ENCODE measurements at places on chromosomes 7 and 10. TPM values are rescaled to one million over a fixed set of nuclear protein-coding genes. Genes with fewer than 3 reads are reported as not detected.

DNA sequence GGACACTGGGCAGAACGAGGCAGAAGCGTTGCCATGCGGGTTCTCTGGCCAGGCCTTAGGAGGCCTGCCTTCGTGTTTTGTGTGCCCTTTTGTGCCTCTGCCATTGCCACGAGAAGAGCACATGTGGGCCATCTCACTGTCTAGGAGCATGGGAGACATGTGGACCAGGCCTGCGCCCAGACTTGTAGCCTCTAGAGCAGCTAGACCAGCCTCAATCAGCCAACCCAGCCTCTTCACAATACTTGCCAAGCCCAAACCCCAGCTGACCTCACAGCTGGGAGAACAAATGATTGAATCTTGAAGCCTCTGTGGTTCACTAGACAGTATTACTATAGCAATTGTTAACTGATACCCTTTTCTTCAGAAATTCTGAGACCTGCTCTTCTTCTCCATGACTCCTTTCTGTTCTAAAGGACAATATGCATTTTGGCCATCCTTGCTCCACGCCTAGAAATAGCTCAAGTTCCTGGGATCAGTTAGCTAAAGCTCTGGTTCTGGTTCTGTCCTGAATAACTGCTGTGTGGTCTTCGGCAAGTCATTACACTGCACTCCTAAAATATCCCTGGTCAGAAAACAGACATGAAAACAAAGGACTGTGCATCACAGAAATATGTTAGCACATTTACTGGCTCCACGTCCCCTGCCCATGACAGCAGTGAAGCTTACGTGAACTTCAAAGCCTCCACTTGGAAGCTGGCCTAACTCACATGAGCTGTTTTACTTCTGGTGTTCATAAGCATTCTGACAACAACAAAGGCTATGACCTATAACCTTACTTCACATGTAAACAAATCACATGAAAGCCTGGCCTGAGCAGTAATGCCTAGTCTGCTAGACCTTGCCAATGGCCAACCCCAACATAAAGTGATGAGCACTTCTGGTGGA is 72.3 kb upstream of the MKRN1 start:
- DNase-seq, result no peak

- no peak for DNase-seq
Observed at GRCh38 chr10:73941300-73941699, 30.4 kb downstream of the PLAU start.

DNA sequence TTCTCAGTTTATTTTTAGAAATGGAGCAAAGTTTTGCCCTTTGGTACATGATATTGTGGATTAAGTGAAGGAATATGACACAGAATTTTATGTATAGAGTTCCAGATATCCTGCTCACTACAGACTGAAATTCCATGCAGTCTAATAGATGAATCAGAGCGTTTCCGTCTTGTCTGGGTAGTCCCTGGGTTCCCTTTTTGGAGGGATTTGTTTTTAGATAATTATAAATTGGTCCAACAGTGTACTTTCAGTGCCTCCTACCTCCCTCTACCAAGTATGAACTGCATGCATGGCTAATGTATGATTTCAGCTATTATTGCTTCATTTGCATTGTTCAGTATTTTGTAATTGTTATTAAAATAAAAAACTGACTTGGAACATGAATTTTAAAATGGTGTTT is 74.4 kb downstream of the SEPTIN7 start:
- DNase-seq, result no peak

- no peak for DNase-seq
Observed at GRCh38 chr10:126101736-126102135, 205.4 kb downstream of the FANK1 start.

DNA sequence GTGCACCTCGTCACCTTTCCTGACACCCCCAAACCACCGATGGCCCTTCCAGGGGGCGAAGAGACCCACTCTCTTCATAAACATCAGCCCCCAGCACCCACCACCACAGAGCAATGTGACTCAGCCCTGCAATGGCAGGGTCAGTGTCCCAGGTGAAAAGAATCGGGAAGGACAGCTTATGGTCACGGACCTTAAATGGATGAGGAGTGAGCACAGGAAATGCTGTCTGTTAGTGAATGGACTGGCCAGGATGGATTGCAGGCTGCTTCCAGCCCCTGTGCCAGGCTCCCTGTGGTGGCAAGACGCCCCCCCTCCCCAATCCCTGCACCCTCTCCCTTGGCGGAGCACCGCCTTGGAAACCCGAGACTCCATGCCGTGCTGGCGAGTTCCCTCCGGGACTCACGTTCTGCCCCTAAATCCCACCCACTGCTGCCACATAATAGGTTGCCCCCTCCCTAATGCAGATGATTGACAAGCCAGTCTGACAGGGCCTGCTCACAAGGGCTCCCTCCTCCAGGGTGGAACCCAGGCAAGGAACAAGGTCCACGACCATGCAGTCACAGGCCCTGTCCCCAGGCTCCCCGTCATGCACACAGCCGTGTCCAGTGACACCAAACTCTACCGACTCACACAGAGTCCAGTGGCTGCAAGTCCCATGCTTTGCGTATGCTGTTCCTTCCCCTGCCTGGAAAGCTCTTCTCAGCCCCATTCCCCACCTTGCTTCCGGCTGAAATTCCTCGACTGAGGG is 7.3 kb downstream of the ASB13 start:
- no peak for DNase-seq

GRCh38 chr10:131475803-131476202 is 164.3 kb upstream of the TCERG1L start:
- no peak for DNase-seq

GRCh38 chr7:75617634-75618234 is 121.0 kb downstream of the HIP1 start:
- peak; percentile 16 for DNase-seq

DNA sequence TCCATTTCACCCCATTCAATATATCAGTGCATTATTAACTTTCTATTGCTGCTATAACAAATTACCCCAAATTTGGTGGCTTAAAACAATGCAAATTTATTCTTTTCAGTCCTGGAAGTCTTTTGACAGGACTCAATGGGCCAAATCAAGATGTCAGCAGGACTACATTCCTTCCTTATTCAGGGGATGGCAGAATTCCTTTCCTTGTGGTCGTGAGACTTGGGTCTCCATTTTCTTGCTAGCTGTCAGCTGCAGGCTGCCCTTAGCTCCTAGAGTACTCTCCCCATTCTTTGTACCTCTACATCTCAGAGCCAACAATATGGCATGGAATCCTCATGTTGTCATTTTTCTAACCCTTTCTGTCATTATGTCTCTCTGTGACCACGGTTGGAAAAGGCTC is 310.6 kb downstream of the HDAC9 start:
- DNase-seq, result no peak

DNA sequence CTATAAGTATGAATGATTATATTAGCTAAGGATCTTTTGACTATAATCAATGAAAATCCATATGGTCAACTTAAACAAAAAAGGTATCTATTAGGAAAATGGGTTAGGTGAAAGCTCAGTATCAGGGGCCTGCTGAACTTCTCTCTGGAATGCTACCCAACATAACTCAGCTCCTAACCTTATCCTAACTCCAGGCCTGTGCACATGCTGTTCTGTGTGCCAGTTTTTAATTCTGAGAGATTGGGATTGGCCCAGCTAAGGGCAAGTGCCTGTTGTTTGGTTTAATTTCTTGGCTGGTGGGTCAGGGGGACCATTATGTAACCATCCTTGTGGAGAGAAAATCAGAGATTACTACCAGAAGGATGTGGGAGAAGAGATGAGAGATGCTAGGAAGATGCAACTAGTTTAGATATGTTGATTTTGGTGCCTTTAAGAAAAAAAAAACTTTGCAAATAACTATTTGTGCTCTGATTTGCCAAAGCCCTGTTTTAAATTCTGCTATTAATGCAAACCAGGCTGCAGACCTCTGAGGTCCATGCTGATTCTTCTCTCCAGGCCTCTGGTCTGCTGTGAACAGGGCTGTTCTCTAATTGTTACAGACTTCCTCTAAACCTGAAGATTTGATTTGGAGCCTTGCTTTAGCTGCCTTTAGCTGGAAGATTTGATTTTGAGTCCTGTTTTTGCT is 23.9 kb upstream of the HDAC9 start:
- DNase-seq, result no peak

SBDS gene
- 37.9 TPM for total RNA-seq

FEZF1 gene
- total RNA-seq, result not detected

GTF2IRD1 gene
- 9.2 TPM for total RNA-seq

ZNF503 gene
- total RNA-seq, result 38.6 TPM

Data from body of pancreas (tissue), 4 donors.